ENCODE measurements at places on chromosomes 1 and 21.

GRCh38 chr1:224730965-224731364, 114.8 kb downstream of the CNIH3 start:
- DNase-seq: no peak

DNA sequence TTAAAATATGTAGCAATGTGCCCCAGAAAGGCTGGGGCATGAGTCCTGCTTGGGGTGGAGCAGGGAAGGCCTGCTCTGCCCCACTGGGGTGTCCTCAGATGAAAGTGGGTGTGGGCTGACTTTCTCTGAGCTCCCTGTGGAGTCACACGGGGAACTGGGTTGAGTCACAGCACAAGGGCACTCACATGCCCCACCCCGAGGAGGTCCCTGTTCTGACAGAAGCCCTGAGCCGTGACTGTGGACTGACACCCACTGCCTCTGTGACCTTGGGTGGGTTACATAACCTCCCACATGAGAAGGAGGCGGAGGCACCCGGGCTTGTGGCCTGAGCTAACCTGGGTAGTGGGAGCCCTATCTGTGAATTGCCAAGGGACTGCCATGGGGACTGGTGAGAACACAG, 52.5 kb upstream of the TINAGL1 start:
- no peak for DNase-seq

DNA sequence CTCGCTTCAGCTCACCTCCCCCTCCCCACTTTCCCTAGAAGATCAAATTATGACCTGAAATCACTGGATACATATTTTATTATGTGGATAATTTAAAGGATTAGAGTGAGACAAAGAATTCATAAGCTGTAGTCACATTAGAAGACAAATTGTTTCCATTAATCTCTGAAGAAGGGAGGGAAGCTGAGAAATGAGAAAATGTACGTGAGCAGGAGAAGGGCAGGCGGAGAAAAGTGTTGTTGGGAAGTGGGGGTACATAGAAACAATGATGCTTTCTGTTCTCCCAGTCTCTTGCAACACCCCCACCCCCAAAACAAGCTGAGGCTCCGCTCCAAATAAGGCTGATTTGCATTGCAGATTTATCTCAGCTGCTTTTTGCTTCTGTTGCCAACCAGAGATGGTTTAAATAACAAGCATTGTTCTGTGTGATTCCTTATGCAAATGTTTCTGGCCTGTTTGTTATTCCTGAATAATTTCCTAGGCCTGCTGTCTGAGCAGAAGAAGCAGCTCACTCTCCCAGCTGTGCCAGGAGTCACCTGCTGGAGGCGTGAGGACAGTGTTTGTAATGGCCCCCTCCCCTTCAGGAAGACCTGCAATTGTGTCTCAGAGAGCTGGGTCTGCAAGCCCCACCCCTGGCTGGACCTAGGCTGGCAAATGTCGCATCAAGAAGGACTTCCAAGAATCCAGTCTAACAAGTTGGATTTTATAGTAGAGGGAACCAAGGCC, 121.8 kb upstream of the TNR start:
- no peak for DNase-seq

GRCh38 chr1:86067626-86068025, 88.9 kb downstream of the COL24A1 start:
- no peak for DNase-seq

DNA sequence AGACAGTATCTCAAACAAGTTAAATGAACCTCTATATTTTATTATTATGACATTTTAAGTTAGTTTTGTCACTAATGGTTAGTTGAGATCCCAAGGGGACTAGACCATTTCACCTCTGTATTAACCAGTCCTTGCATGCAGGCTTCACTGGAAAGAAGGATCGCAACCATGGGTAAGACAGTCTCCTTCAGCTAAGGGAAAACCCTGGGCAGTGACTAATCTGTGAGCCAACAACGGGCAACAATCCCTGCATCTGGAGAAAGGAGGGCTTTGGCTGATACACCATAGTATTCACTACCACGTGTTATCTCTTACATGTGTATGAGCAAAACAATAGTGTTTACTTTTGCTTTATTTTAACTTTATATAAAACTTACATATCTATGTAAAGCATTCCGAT, 708.8 kb upstream of the CHRM3 start:
- DNase-seq: no peak

GRCh38 chr21:36845790-36846189, 120.7 kb downstream of the HLCS start:
- no peak for DNase-seq

GRCh38 chr21:42674351-42674940, 21.0 kb downstream of the PDE9A start:
- DNase-seq: no peak

DNA sequence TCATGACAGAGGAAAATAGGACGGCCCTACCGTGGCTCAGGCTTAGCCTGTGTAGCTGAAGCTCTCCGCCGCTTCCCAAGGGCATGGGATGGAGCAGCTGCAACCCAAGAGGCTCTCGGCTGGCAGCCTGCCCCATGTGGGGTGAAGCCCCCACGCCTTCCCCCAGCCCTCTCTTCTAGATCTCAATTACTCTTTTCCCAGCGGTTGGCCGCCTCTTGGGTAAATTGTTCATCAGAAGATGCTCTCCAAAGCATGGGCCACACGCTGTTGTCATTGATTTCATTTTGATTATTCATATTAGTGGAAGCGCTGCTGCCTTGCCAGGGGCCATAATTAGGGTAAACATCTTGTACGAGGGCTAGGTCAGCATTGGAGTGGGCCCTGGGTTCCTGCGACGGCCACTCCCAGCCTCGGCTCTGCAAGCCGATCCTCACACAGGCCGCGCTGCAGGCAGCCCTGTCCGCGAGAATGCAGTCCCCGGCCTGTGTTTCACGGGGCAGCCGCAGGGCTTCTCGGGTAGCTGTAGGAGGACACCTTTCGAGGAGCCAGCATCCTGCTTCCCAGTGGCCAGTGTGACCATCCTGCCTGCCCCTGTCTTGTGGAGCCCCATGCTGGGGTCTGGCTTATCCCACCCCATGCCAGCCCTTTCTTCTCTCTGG, 114.4 kb upstream of the VAMP3 start:
- no peak for DNase-seq

- no peak for DNase-seq
These were observed 18.1 kb downstream of the KHDRBS1 start for GRCh38 chr1:32031578-32032274.

DNA sequence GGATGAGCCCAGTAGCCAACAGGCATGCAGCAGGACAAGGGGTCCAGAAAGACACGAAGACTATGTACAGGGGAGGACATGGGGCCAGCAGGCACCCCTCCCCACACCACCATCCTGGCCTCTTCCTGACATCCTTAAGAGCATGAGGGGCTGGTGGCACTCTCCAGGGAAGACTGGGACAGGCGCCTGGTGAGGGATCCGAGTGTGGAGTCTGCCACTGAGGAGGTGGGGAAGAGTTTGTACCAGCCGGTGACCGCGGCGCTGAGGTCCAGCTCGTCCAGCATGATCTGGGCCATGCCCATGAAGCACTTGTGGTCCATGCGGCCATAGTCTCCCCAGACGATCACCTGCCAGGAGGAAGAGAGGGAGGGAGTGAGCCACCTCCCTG, 39.1 kb downstream of the RIMS3 start:
- DNase-seq: no peak

- DNase-seq: no peak
These were observed 670.7 kb upstream of the CXADR start for GRCh38 chr21:16841975-16842695.

GRCh38 chr1:182215764-182216163, 154.3 kb upstream of the ZNF648 start:
- no peak for DNase-seq

DNA sequence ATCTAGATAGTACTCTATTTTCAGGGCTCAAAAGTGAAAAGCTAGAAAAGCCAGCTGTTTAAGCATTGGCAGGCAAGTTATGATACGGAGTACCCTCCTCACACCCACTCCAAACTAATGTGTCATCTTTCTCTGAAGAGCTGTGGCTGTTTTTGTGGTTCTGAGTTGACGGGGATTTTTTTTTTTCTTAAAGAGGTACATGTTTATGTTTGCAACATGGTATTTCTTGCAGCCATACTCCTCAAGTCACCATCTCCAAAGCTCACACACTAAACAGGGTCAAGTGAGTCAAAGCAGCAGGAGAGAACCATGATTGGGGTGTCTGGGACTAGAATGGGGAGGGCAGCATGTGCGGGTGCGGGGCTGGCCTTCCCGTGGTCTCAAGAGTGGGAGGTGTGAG, 347.2 kb downstream of the DISC1 start:
- DNase-seq: no peak

- no peak for DNase-seq
These were observed 1.1 kb downstream of the CHML start for GRCh38 chr1:241638909-241639622.

- no peak for DNase-seq
These were observed 786 bp upstream of the CTSK start for GRCh38 chr1:150808846-150809245.

DNA sequence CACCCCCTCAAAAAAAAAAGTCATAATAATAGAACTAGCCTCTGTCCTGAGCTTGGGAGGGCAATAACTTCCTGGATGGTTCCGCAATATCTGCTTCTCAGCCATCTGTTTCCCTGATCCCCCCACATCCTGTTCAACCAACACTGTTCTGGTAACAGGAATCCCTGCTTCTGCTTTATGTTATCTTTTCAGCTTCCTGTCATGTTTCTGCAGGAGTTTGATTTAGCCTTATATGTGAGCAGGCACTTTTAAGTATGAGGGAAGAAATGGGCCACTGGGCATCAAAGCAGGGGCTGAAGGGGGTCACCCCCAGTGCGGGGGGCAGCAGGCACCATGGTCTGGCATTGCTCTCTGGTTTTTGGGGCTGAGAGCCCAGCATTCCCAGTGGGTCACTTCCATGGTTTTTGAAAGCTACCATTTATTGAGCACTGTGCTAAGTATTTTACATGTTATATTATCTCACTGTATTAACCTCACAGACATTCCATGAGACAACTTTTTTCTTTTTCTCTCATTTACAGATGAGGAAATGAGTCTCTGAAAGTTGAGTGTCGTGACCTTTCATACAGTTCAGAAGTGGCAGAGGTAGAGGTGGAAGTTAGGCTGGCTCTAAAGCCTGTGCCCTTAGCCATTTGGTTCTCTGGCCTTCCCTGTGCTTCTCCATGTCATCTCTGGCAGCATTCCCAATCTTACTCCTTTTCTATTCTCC, 61.9 kb downstream of the DNTTIP2 start:
- DNase-seq: no peak

DNA sequence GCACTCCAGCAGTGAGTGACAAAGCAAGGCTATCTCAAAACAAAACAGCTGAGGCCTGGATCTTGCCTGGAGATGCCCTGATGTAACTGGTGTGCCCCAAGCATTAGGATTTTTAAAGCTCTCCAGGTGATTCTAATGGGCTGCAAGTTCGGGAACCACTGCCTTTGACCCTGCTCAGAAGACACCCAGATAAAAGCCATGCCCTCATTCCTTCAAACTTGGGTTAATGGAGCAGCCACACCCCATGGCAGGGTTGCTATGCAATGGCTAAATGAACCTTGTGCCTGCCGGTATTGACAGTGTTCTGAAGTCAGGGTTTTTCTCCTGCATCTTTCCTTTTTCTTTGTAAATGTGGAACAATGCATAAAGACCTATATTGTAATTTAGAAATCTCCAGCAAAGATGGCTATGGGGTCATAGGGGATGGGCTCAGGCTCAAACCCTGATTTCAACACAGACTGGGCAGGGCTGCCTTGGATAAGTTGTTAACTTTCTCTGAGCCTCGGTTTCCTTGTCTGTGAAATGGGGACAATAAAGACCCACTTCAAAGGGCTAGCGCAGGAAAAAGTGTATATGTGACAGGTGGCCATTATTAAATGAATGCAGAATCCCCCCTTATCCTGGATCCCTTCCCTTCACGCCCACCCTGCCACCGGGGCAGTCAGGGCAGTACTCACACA, 453 bp downstream of the TFF3 start:
- DNase-seq: no peak

DNA sequence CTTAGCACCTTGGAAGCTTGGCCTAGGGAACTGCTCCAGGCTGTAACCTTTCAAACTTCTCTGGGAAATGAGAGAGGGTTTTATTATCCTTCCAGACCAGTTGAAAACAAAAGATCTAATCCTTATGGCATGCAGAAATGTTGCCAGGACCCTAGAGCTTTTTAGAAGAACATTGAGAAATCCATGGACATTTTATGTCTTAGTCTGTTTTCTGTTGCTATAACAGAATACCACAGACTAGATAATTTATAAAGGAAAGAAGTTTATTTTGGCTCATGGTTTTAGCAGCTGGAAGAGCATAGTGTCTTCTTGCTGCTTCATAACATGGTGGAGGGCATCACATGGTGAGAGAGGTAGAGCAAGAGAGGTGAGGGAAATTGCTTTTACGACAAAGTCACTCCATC, 25.8 kb downstream of the OSBPL9 start:
- no peak for DNase-seq

DNA sequence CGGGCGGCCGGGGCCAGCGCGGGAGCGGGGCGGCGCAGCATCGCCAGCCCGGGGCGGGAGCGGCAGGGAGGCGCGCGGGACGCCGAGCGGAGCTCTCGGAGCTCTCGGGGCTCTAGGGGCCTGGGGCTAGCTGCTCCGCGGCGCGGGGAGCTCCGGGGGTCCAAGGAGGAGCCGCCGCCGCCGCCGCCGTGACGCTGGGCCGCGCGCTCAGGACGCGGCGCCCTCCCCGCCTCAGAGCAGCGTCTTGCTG, 147 bp downstream of the CLSTN1 start:
- no peak for DNase-seq

DNA sequence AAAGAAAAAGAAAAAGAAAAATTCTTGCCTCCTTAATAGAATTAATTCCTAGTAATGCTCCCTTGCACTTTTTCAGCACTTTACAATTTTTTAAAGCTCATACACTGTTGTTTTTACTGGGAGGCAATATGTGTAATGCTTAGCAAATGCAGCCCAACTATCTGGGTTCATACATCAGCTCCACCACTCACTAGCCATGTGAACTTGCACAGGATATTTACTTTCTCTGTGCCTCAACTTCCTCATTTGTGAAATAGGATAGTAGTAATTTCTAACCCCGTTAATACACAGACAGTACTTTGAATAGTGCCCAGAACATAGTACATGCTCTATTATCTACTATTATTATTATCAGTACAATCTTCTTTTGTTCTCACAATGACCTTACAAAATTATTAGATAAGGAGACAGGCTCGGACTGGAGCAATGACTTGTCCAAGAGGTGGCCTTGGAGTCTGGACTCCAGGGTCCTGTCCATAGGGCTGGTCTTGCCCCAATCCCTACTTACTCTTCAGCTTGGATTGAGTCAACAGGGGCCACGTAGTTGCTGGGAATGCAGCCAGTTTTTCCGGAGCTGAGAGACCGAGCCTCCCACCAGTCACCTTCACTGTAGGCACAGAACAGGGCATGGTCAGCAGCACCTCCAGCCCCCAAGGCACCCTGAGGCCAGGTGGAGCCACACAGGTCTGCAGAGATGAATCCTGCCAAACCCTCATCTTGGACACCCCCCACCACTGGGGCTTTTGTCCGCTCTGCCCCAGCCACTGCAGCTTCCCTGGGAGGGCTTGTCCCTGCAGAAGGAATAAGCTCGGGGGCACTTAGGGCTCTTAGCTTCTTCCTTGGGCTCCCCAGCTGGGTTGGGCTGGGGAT, 13.7 kb downstream of the FGR start:
- DNase-seq: no peak

Measured in activated CD8-positive, alpha-beta memory T cell treated with anti-CD3 and anti-CD28 coated beads, Interleukin-2, amount 50 U/mL, for 4 hours (primary cell).